ENCODE measurements at places on chromosomes 11 and 22.

GRCh38 chr22:47630741-47631534 is 868.5 kb downstream of the TBC1D22A start:
- DNase-seq: no peak

DNA sequence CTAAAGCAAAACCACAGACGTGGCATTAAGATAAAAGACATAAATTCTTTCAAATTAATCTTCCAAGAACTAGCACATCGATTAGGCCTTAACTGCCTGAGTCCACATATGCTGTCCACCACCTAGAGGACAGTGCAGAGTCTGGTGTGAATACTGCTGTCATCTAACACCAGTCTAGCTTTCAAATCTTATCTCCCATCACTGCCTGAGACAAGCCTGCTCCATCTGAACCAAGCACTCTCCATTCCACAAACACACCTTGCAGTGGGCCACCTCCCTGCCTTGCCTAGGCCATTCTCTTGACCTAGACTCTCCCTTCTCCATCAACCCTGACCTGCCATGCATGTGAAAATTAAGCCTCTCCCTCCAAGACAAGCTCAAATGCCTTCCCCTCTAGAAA is 129.5 kb upstream of the PITPNB start:
- DNase-seq: no peak

GRCh38 chr11:81331088-81331487 is 1402.6 kb downstream of the FAM181B start:
- no peak for DNase-seq

DNA sequence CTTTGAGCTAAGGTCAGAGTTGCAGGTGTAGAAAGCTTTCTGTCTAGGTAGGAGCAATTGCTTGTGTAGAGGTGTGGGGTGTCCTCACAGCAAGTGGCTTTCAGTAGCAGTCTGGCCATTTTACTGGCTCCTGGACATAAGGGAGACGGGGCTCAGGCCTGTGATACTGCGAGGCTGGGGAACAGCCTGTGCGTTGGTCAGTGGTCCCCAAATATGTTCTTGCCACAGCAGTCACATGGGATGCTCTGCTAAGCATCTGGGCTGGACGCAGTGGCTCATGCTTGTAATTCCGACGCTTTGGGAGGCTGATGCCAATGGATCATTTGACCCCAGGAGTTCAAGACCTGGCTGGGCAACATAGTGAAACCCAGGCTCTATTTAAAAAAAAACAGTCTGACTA is 1.9 kb downstream of the MCM5 start:
- no peak for DNase-seq

DNA sequence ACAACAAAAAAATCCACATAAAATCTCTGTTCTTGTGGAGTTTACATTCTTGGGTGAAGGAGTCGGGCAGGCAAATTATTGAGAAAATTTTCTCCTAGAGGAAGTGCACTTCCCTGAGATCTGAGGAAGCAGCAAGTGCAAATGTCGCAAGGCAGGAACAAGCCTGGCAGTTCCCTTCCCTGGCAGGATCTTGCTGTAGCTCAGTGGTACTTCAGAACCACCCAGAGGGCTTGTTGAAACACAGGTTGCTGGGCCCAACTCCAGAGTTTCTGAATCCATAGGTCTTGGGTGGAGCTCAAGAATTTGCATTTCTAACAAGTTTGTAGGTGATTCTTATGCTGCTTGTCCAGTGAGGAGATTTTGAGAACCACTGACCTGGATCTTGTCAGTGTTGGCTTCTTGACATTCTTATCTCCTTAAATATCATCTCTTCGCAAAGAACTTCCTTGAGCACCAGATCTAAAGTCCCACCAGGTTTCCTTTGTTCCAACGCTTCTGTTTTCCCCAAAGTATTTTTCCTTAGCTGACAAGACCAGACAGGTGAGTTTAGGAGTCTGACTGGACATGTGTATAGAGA is 9.6 kb downstream of the QSER1 start:
- DNase-seq: no peak

- peak; percentile 86 for DNase-seq
Measured at GRCh38 chr11:122209619-122210366, 93.8 kb upstream of the BLID start.

DNA sequence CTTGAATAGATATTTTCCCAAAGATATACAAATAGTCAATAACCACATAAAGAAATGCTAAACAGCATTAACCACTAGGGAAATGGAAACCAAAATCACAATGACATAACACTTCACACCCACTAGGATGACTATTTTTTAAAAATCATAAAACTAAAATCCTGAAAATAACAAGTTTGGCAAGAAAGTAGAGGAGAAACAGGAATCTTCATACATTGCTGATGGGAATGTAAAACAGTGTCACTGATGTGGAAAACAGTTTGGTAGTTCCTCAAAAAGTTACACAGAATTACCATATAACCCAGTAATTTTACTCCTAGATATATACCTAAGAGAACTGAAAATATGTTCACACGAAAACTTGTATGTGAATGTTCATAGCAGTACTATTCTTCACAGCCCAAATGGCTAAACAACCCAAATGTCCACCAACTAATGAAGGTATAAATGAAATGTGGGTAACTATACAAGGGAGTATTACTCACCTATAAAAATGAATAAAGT is 12.5 kb downstream of the PICALM start:
- DNase-seq: no peak

- DNase-seq: no peak
Measured at GRCh38 chr11:32225571-32226285, 134.9 kb downstream of the RCN1 start.

DNA sequence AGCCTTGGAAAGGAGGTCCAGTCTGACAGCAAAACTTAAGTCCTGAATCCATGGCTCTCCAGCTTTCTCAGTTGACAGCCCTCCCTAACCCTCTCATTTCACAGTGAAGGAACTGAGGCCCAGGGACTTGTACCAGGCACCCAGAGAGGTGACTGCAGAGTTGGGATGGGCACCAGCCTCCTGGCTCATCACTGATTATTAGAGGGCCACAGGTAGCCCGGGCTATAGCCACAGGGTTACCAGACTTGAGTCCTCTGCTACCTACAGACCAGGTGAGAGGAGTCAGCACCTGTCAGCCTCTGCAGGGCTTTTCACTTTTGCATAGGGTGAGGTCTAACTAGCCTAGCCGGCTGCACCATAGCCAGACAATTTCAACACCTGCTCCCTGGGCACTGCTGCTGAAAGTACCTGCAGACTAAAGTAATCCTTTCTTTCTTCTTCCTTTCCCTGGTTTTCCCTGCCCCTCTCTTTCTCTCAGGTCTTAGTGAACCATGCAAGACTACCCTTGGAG is 37.6 kb downstream of the SYT13 start:
- DNase-seq: no peak

- DNase-seq: no peak
Measured at GRCh38 chr11:88329563-88330250, 7.8 kb downstream of the CTSC start.

- DNase-seq: peak; percentile 64
Measured at GRCh38 chr11:18633256-18634139, 644 bp downstream of the SPTY2D1 start.

- DNase-seq: no peak
Measured at GRCh38 chr11:8323161-8323935, 59.7 kb upstream of the LMO1 start.

DNA sequence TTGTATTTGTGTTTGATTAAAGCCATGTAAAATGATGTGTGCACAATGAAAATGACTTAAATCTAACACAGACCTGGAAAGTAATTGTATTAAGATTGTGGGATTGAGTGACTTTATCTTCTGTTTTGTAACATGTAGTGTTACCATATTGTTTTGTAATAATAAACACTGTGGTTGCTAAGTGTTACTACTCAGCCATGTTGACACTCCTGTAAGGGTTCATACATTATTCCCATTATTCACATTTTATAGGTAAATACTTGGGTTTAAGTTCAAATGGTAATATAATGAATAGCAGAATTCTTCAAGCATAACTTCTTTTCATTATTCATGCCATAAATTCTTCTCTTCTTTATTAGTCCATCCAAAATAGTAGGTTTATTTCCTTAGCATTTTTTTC is 69.0 kb downstream of the ZC3H12C start:
- DNase-seq: peak; percentile 12

- no peak for DNase-seq
Measured at GRCh38 chr11:77728203-77728786, 90.7 kb upstream of the CLNS1A start.

DNA sequence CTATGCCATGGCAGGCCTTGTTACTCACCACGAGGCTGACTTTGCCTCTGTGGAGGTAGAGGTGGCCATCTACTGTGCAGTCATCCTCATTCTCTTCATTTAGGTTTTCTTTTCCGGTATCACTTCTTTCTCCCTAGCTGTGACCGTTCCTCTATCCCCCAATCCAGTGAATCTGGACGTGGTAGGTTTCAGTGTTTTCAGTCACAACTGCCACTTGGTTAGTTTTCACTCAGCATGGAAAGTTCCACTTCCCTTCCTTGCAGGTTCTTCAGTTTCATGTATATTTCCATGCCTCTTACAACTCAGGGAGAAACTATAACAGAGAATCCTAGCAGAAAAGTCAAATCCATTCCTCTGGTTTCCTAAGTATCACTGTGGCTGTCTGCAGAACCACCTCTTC is 1.9 kb downstream of the HPS4 start:
- DNase-seq: no peak

Measured in AG10803 (cell line).